ENCODE measurements at places on chromosomes 16 and 17. TPM values are rescaled to one million over a fixed set of nuclear protein-coding genes. Genes with fewer than 3 reads are reported as not detected.
A peak's percentile ranks its signal among the peaks of the same experiment; 100 is the strongest.

- no peak for DNase-seq
Observed at GRCh38 chr16:68539711-68540239, 684 bp downstream of the ZFP90 start.

- no peak for DNase-seq
Observed at GRCh38 chr16:4075534-4075933, 40.7 kb downstream of the ADCY9 start.

DNA sequence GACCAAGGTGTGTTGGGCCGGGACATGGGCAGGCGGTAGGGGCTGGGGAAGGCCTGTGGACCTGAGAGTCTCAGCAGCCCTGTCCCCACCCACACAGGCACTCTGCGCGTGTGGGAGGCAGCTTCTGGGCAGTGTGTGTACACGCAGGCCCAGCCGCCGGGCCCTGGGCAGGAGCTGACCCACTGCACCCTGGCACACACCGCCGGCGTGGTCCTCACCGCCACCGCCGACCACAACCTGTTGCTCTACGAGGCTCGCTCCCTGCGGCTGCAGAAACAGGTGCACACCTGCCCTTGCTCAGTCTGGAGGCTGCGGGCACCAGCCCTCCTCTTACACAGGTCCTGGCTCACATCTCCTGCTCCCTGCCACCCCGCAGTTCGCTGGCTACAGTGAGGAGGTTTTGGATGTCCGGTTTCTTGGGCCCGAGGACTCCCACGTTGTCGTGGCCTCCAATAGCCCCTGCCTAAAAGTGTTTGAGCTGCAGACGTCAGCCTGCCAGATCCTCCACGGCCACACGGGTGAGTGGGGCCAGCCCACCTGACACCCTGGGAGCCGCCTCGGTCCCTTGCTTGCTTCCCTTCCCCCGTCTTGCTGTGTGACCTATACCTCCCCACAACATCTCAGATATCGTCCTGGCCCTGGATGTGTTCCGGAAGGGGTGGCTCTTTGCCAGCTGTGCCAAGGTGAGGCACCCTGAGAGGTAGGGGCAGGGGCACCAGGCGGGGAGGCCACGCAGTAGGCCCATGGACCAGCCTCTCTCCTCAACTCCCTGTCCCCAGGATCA, 3.8 kb downstream of the TBL3 start:
- no peak for DNase-seq

DNA sequence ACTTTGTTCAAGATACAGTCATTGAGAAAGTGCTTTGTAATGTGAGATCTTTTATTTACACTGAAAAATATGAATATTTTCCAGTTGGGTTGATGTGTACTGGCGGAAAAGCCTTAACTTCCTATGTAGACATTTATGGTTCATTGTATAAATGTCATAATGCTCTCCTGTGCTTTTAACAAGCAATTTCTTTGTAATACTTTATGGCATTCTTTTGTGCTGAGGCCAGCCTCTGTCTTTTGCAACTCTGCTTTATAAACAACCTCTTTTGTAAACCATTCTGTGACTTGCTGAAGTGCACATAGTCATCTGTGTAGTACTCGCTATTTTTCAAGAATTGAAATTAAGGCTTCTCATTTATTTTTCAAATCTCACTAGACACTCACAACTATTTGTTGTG, 291.2 kb downstream of the CDH11 start:
- DNase-seq, result no peak

GRCh38 chr17:75250009-75250471, 11.4 kb downstream of the GGA3 start:
- no peak for DNase-seq

GRCh38 chr17:80860101-80860671, 131.5 kb upstream of the CHMP6 start:
- peak; percentile 37 for DNase-seq

- no peak for DNase-seq
Observed at GRCh38 chr17:45243750-45244149, 18.1 kb downstream of the SPATA32 start.

GRCh38 chr16:66728117-66728787, 23.2 kb downstream of the DYNC1LI2 start:
- DNase-seq, result no peak

DNA sequence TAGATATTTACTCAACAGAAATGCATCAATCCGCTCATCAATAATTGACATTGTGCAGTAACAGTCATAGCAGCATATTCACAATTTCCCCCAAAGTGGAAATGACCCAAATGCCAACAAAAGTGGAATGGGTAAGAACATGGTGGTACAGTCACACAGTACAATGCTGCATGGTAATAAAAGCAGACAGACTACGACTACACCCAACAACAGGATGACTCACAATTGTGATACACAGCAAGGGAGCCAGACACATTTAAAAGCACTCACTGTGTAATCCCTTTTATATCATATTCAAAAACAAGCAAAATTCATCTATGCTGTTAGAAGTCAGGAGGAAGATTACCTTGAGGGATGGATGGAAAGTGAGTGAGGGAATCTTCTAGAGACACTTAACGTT, 76.5 kb upstream of the NUDT7 start:
- DNase-seq, result no peak

DNA sequence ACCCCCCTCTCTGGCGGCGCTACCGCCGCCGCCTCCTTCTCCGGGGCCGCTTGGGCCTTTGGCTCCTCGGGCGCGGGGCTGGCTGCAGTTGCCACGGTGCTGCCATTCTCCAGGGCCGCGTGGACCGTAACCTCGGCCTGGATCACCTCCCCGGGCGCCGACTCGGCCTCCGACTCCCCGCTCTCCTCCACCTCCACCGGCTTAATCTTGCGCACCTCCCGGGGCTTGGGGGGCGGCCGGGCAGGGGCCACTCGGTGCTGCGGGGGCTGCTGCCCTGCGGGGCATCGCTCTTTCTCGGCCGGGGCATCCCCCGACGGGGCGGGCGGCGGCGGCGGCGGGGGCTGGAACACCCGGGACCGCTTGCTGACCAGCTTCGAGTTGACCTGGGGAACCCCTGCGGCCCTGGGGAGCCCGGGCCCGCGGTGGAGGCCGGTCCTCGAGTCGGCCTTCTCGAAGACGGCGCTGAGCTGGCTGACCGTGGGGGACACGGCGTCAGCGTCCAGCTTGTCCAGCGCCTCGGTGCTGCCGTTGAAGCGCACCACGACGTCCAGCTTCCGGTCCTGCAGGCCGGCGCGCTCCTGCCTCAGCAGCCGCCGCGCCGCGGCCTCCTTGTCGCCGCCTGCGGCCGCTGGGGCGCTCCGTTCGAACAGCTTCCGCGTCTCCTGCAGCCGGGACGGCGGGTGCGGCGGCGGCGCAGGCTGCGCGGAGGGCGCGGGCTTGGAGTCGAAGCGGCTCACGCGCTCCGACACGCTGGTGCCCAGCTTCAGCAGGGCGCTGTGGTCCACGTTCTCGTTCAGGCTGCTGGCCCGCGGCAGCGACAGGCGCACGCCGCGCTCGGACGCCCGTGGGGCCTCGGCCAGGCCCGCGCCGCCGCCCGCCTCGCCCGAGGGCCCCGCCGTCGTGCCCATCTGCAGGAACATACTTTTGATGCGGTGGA, 792 bp downstream of the PPP1R9B start:
- DNase-seq, result peak; percentile 90

GRCh38 chr17:50593321-50593720, 32.8 kb downstream of the CACNA1G start:
- DNase-seq, result no peak

GRCh38 chr17:54948380-54948779, 20.1 kb downstream of the COX11 start:
- no peak for DNase-seq

DNA sequence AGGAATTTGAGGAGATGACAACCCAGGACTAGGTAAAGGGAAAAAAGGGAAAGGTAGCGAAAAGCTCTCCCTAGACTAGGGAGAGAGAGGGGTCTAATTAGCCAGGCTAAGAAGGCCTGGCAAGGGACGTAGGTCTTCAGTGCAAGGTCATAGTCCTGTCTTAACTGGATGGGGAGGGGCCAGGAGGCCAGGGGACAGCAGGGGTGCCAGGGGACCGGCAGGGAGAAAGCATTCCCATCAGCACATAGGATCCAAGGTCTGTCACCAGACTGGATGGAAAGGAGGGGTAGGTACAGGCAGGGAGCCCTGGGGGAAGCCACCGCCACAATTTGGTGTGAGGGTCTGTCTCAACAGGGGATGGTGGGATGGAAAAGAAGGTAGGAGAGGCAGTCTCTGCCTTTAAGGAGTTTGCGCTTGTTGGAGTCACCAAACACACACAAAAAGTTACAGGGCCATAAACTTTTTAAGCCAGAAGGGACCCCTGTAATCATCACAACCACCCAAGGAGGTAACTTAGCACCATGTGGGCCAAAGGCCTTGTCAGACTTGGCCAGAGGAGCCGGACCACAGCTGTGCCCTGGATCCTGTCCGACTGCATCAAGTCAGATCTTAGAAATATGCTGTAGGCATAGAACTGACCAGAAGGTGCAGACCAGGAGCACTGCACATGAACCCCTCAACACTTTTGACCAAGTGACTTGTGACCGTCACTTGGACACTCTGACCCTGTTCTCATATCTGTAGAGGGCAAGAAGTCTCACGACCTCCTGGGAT, 10.0 kb downstream of the AXIN2 start:
- no peak for DNase-seq

- no peak for DNase-seq
Observed at GRCh38 chr17:59892251-59892923, 356 bp downstream of the TUBD1 start.

GRCh38 chr16:5560084-5560483, 462.5 kb upstream of the EEF2KMT start:
- DNase-seq, result no peak

The TMEM114 gene
- total RNA-seq, result not detected

The CCDC200 gene
- total RNA-seq, result not detected

The MYH13 gene
- not detected for total RNA-seq

The AMZ2 gene
- total RNA-seq, result 89.8 TPM

The GPR179 gene
- total RNA-seq, result not detected

The MMP2 gene
- 135 TPM for total RNA-seq

The TP53TG3E gene
- total RNA-seq, result not detected

Measured in Right ventricle myocardium inferior (tissue), 1 donor.